Fibroblast of lung (primary cell): ENCODE measurements at places on chromosomes 11 and 22. TPM values are rescaled to one million over a fixed set of nuclear protein-coding genes. Genes with fewer than 3 reads are reported as not detected.

- DNase-seq: peak; percentile 55
- peaks cover 2% of the 10 kb centered on the region for H3K4me1 ChIP-seq
- H3K27ac ChIP-seq: no peak overlapping the region
- H3K27me3 ChIP-seq: no peaks in the 10 kb centered on the region
- no peaks in the 10 kb centered on the region for H3K36me3 ChIP-seq
- H3K4me3 ChIP-seq: no peak overlapping the region
Measured at GRCh38 chr11:79198898-79199250, 242.0 kb downstream of the TENM4 start.

- no peak overlapping the region for H3K4me3 ChIP-seq
- H3K4me1 ChIP-seq: no peaks in the 10 kb centered on the region
- no peak overlapping the region for H3K27ac ChIP-seq
Measured at GRCh38 chr22:20013382-20013871, 3.2 kb downstream of the ARVCF start.

E2F8 gene
- total RNA-seq: 0.17 TPM in 1 of 2 replicates, not detected in the other

GRCh38 chr11:17413414-17414316 lies 25.2 kb upstream of the KCNJ11 start:
- H3K4me1 ChIP-seq: no peaks in the 10 kb centered on the region
- no peak overlapping the region for H3K4me3 ChIP-seq
- H3K27ac ChIP-seq: no peak overlapping the region
- DNase-seq: no peak
- no peaks in the 10 kb centered on the region for H3K36me3 ChIP-seq

SERHL2 gene
- 3.3 and 4.6 TPM in 2 replicates for total RNA-seq

DNA sequence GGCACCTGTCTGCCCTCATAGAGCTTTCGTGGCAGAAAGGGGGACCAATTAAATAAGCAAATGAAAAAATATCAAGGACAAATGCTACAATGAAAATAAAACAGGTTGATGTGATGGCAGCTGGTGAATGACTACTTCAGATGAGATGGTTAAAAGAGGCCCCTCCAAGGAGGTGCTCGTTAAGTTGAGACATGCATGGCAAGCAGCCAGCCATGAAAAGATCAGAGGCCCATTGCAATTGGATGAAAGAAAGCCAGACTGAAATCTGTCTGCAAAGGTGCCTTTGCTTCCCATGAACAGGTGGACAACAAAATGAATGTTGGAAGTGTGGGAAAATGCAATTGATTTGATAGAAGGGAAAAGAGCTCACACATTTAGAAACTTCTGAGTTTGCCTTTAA lies 848 bp upstream of the TRPC6 start:
- no peaks in the 10 kb centered on the region for H3K4me1 ChIP-seq
- no peak overlapping the region for H3K4me3 ChIP-seq
- H3K27ac ChIP-seq: no peak overlapping the region
- no peak for DNase-seq
- H3K27me3 ChIP-seq: no peaks in the 10 kb centered on the region
- no peaks in the 10 kb centered on the region for H3K36me3 ChIP-seq

GRCh38 chr11:69576069-69576782 lies 64.7 kb upstream of the CCND1 start:
- H3K27me3 ChIP-seq: no peaks in the 10 kb centered on the region
- DNase-seq: no peak
- H3K27ac ChIP-seq: no peak overlapping the region
- no peaks in the 10 kb centered on the region for H3K36me3 ChIP-seq
- no peaks in the 10 kb centered on the region for H3K4me1 ChIP-seq
